ENCODE measurements at places on chromosomes 5 and 9.

- DNase-seq = peak; percentile 85
Observed at GRCh38 chr9:88659126-88659525, 124.1 kb downstream of the NXNL2 start.

- DNase-seq = no peak
Observed at GRCh38 chr9:106797299-106797698, 65.7 kb upstream of the ZNF462 start.

DNA sequence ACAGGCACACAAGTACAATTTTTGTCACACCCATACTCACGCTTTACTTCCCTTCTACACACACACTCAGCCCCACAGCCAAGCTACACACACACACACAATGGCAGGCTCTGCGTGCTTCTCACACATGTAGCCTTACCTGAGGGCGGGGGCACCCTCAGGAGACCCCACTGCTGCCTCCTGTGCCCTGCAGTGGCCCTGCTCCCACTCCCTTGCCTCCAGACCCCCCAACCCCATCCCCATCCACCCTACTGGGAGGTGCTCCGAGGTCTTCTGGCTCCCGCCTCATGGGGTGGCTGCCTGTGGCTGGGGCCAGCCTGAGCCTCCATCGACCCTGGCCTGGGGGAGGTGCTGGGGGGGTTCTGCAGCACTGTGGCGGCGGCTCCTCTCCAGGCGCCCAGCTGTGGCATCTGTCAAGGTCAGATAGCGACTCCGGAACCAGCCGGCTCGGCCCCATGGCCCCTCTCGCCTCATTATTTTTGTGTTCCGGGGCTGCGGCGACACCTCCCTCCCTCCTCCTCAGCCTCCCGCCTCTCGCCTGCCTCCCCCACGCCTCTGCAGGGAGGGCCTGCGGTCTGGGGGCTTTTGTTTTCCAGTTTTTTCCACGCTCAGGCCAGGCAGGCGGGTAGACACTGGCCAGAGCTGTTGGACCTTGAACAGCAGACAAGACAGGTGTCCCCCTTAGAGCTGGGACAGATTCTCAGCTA is 21.7 kb downstream of the CXXC5 start:
- DNase-seq = no peak

DNA sequence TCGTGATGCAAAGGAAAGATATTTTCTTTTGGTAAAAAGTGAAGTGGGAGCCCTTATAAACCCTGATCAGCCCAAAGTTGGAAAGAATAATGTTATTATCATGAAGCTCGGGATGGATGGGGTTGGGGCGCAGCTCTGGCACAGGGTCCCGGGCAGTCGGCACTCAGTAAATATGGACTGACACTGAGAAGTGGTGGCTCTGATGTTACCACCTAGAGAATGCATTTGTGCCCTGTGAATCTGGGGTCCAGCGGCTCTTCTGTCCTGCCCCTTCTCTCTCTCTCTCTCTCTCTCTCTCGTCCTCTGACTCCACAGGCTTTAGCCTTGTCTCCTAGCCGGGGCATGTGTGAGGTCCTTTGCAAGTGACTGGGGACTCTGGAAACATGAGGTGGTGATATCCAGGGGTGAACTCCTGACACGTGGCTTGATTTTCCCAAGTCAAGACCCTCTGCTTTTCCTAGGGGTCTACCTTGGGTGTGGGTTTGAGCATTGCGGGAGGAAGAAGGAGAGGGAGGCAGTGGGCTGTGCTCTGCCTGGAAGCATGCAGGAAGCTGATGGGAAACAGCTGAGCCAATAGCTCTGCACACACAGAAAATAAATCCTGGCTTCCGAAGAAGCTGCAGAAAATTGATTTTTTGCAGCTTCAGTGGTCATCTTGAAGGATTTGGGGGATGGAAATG is 162.7 kb downstream of the MACROH2A1 start:
- DNase-seq = no peak

GRCh38 chr5:122264610-122265009 is 47.4 kb upstream of the SNCAIP start:
- no peak for DNase-seq

- DNase-seq = no peak
Observed at GRCh38 chr9:982394-983230, 6.2 kb downstream of the DMRT3 start.

DNA sequence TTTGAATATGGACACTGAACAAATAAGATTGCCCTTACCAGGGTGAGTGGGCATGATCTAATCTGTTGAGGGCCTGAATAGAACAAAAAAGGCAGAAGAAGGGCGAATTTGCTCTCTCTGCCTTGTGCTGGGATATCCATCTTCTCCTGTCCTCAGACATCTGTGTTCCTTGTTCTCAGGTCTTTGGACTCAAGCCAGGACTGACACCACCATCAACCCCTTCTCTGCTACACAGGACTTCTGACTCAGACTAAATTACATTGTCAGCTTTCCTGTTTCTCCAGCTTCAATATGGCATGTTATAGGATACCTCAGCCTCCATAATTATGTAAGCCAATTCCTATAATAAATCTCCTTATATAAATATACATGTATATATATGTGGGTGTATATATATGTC is 40.8 kb upstream of the SLCO6A1 start:
- DNase-seq = peak; percentile 9

DNA sequence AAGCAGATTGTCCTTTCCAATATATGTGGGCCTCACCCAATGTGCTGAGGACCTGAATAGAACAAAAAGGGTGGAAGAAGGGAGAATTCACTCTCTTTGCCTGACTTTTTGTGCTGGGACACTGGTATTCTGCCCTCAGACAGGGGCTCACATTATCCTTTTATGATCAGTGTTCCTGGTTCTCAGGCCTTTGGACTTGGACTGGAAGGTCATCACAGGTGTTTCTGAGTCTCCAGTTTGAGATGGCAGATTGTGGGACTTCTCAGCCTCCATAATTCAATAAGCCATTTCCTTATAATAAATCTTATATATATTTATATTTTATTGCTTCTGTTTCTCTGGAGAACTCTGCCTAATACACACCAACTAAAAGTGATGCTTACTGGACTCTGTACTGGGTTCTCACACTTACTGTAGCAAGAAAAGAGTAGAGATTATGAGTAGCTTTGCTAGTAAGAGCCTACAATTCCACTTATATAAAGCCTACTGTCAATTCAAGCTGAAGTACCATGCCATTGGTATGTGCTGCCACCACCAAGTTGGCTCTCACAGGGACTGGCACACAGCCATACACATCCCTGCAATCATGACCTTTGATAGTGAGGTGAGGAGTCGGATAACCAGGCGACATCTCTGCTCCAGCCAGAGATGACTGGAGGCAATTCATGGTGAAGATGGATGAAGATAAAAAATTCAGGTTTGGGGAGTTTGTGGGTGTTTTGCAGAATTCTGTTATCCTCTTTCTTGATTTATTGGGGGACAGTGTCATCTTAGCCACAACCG is 130.7 kb upstream of the NR3C1 start:
- no peak for DNase-seq

- DNase-seq = no peak
Observed at GRCh38 chr5:126561908-126562307, 33.1 kb downstream of the ALDH7A1 start.

DNA sequence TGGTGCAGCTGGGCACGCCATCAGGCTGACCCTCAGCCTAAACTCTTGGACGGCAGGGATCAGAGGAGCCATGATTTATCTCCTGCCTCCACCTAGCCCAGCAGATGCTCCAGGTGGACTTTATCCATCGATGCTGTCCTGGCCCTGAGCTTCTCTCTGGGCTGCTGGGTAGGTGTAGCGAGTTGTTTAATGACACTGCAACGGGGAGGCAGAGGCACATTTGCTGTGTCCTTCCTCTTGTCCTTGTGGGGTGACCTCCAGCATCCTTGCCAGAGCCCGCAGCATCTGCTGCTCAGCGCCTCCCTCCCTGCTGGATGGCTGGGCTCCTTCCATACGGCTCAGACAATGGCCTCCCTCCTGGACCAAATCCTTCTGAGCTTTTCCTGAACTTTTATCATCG is 103.1 kb upstream of the IRX4 start:
- no peak for DNase-seq

GRCh38 chr5:138128334-138128733 is 10.9 kb downstream of the NME5 start:
- DNase-seq = no peak

DNA sequence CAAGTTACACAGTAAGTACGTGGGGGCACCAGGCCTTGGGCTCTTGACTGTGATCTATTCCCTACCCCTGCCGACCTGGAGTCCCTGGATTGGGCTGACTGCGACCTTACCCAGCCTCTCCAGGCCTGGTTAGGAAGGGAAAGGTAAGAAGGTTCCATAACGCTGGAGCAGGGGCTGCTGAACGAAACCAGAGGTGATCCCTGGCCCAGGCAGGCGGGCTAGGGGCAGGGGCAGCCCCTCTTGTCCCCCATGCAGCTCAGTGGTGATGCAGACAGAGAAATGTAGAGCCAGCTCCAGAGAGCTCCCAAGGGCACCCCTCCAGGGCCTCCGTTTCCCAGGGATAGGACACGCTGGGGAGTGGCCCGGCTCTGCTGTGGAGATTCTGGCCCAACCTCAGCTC is 14.1 kb downstream of the PRRX2 start:
- DNase-seq = no peak

DNA sequence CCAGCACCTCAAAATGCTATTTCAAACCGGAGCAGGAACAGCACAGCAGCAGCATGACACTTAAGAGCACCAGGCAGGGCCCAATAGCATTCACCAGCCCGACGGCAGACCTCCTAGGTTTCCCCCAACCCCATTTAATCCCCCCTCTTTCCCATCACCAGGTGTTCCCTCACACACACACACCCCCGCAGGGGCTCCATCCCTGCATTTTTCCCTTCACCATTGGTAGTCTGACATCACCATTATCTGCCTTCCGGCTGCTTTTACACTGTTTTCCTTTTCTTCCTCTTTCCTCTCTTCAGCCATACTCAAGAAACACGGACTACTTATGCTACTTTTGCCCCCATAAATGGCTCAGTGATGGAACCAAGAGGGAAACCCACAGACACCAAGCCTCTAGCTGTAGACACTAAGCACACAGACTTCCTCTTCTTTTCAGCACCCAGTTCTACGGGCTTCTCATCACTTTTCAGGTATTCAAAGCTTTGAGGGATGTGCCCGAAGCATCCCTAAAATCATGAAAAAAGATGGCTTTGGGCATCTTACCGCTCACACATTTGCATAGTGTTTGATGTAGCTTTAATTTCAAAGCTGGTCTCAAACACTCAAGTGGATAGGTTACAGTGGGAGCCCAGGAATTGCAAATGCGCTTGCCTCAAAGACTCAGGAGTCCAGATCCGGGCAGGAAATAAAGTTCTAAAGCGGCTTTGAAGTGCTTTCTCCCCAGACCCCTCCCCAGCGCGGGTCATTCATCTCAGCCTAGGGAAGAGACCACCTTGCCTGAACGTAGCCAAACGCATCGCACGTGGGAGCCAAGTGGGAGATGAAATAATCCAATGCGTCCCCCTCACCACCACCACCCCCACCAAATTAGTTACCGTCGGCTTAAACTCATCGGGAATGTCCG is 141.5 kb downstream of the TSSK1B start:
- DNase-seq = no peak

- no peak for DNase-seq
Observed at GRCh38 chr5:27594141-27594540, 555.8 kb upstream of the CDH9 start.

DNA sequence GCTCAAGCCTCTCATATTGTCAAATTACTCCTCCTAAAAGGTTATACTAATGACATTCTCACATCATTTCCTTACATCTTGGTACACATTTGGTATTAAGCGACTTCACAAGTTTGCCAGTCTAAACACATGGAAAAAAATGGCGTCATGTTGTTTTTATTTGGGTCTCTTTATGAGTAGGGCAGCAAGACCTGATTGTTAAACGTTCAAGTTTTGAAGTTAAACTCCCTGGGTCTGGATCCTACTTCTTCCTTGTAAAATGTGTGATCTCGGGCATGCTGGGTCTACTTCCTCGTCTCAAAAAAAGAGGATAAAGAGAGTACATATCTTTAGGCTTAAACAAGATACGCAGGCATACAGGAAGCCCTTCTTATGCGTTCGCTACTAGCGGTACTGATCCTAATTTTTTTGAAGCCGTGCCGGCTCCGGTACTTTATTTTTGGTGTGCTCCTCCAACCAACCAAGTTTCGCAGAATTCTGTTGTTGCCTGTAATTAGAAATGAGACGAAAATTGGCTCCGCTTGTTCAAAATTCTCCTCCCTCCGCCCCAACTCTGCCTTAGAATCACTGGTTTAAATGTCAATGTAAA is 596 bp upstream of the CDC37L1 start:
- peak; percentile 34 for DNase-seq

DNA sequence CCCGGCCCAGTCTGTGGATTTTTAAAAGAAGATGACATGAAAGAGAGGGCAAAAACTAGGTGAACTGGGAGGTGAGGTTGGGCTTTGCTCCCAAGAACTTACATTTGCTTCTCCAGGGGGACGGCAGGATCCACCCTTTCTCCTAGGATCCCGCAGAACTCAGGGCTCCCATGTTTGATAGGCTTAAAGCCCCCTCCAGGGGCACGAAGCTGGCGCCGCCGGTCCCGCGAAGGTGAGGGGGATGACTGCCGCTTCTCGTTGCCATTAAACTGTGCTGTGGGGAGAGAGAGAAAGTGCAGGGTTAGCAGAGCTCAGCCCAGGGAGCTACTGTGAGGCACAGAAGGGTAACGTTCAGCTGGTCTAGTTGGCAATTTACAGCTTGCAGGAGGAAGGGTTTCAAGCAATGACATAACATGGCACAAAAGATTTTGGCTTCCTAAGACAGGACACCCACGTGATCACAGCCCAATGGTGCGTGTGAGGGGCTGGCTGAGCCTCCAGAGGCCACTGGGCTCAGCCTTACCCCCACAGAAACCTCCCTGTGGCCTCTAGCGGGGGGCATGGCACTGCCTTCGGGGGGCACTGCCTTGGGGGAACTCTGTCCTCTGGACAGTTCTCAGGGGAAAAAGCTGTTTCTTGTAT is 52.0 kb upstream of the SLC25A51 start:
- no peak for DNase-seq

DNA sequence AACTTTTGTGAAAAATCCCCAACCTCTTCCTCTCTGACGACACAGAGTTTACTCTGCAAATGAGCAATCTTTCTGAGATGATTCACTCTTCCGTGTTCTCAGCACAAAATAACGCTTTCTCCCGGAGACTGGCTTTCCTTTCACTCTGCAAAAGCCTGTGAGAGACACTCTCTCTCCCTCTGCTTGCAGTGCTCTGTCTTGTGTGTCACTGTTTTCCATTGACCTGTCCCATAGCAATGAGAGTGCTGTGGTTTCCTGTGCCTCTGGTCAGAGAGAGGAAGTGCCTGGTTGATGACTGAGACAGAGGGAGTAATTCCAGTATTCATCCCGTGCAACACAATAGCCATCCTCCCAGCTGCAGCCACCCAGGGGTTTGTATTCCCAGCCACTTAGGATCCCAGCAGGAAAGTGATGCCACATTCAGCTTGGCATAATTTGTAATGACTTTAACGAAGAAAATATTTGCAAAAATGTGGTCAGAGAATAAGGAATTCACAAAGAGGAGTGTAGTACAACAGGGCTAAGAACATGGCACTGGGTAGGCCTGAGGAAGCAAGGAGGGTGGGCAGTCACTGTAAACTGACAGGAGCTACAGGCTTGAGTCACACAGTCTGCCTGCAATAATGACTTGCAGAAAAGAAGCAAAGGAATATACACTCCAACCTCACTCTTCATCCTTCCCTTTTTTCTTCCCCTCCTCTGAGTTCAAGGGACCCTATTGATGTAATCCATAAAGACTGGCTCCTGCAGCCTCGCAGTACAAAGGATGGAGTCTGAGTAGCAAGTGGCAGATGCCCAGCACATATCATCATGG is 463.5 kb upstream of the RGMB start:
- DNase-seq = peak; percentile 100

- DNase-seq = no peak
Observed at GRCh38 chr5:107474716-107475489, 195.8 kb downstream of the EFNA5 start.
